Inflammatory macrophage (primary cell): ENCODE measurements at places on chromosomes 12 and 14.

DNA sequence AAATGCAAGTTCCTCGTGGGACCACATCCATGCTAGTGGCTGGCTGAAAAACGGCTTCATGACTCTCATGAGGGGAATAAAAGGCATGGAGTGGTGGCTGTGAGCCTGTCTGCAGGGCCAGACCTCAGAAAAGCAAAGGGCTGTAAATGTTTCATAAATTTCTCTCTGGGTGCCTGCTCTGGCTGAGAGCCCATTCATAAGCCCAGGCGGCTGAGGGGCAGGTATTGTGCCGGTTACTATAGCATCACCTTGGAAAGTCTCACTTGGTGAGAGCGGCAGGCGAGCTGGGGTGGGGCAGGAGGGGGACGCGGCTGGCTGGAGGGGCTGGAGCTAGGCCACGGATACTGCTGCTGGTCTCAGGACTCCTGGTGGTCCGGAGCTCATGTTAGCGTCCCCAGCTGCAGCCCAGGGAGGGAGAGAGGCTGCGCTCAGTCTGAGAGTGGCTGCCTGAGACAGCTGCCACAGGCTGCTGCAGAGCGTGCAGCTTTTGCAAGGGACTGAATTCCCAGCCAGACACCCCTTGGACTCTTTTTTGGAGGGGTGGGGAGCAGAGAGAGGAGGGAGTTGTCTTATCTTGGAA, at the start of gene SLC17A8:
Gene SLC17A8, plus strand, starts transcription at position 431 of the 580 bp plus-strand sequence. CDS start 318 bp downstream, outside the sequence.
- no peak for DNase-seq

- DNase-seq, result no peak
Measured at GRCh38 chr14:60721326-60722106, 2.6 kb downstream of the SIX4 start.

DNA sequence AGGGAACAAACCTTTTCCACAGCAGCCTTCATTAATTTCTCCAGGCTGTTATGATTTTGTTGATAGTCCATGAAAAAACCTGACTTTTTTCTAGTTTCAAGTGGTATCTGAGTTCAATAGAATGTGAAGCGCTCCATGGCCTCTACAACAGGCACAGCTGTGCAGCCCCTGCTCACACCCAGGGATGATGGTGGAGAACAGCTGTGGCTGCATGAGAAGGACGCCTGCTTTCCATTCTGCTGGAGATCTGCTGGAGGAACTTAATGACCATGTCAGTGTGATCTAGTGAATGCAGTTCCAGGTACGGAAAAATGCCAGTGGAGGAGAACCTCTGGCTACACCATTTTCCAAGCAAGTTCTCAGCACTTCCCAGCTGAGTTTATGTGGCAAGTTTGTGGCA, 80.6 kb downstream of the PIWIL1 start:
- no peak for DNase-seq

- no peak for DNase-seq
Measured at GRCh38 chr14:58947156-58947555, 241.3 kb upstream of the DAAM1 start.

DNA sequence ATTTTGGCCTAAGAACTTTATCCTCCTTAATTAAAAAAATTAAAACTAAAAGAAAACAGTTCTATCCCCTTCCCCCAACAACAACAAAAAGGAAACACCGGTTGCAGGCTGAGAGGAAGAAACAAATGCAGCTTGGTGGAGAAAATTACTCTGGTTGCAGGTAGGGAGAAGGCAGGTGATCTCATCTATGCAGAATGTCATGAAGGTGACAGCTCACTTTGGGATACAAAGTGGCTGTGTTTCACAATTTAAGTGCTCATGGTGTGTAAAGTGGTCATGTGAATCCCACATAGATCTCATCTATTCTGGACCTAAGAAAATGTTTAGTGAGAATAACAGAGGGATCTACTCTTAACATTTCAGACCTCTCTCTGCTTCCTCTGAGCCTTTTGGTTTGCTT, 219.7 kb upstream of the PKP2 start:
- no peak for DNase-seq

- DNase-seq, result no peak
Measured at GRCh38 chr12:38664661-38665269, 240.6 kb downstream of the CPNE8 start.

DNA sequence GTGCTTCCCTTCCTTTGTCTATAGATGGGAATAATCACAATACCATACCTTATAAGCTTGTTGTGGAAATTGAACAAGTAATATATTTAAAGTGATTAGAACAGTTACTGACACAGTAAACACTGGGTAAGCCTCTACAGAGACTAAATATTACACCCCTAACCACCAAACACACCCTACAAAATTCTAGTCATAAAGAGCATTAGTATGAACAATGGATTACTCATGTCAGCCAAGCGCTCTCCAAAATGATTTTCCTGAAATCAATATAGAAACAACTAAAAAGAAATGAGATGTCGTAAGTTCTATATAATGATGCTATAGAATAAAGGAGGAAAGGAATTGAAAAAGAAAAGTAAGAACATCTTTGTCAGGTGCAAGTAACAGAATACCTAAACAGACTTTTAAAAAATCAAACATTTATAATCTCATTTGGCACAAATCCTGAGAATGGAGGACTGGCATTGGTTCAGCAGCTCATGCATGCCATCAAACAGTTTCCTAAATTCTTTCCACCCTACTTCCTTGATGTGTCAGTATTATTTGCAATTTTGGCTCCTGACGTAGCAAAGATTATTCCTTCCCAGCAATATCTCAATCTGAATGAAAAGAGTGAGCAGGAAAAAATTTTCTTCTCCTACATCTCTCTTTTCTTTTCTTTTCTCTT, 118.0 kb downstream of the SINHCAF start:
- no peak for DNase-seq

- DNase-seq, result no peak
Measured at GRCh38 chr14:78340250-78340649, 170.1 kb downstream of the NRXN3 start.

- no peak for DNase-seq
Measured at GRCh38 chr14:99542566-99542965, 61.4 kb downstream of the CCNK start.

GRCh38 chr12:91574391-91574790, 391.8 kb upstream of the DCN start:
- no peak for DNase-seq

DNA sequence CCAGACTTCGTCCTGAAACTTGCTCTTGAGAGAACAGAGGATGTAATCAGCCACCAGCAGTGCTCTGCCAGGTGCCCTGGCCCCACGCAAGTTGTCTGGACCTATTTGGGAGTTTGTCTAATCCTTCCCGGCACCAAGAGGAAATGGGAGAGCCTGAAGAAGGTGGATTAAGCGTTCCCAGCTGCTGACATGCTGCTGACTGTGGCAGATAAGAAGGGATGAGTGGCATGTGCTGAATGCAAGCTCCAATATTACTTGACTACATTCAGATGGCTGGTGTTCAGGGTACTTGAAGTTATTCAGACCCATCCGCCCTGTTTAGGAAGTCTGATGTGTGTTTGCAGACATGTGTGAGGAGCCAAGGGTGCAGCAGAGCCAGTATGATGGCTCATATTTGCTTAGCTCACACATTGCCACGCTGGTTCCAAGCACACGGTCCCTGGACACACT, 440.6 kb upstream of the CCDC196 start:
- no peak for DNase-seq
